Fibroblast of the conjunctiva (primary cell): ENCODE measurements at places on chromosomes 5 and 9.

GRCh38 chr5:28903643-28904042 lies 1865.3 kb upstream of the CDH9 start:
- no peak for DNase-seq

DNA sequence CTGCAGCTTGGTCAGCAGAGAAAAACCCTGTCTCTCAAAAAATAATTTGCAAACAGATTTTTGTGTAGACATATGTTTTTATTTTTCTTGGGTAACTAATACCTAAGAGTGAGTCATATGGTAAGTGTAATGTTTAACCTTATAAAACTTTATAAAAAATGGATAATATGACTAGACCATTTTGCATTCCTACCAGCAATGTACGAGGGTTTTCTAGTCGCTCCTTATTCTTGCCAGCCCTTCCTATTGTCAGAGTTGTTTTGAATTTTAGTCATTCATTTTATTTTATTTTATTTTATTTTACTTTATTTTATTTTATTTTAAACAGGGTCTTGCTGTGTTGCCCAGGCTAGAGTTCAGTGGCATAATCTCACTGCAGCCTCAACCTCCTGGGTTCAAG lies 37.8 kb downstream of the RABGAP1 start:
- no peak for DNase-seq

- no peak for DNase-seq
These were observed 2.3 kb upstream of the SMIM33 start for GRCh38 chr5:139468421-139468931.

- DNase-seq = no peak
These were observed 63.4 kb downstream of the ANKRD33B start for GRCh38 chr5:10627160-10627701.

- no peak for DNase-seq
These were observed 159.6 kb upstream of the GPR151 start for GRCh38 chr5:146675636-146676035.

GRCh38 chr9:69949396-69949795 lies 94.3 kb upstream of the MAMDC2 start:
- peak; percentile 46 for DNase-seq
